Calu3 (cell line): ENCODE measurements at places on chromosomes 16 and 17. TPM values are rescaled to one million over a fixed set of nuclear protein-coding genes. Genes with fewer than 3 reads are reported as not detected.

KRTAP4-5 gene
- not detected in 2 replicates for total RNA-seq

KRT14 gene
- 3.8 and 12.2 TPM in 2 replicates for total RNA-seq

TEX19 gene
- total RNA-seq = not detected in 2 replicates

CD300LB gene
- not detected in 2 replicates for total RNA-seq

SRL gene
- 0.12 TPM in 1 of 2 replicates, not detected in the other for total RNA-seq

CBFB gene
- total RNA-seq = 116 and 131 TPM in 2 replicates

DNA sequence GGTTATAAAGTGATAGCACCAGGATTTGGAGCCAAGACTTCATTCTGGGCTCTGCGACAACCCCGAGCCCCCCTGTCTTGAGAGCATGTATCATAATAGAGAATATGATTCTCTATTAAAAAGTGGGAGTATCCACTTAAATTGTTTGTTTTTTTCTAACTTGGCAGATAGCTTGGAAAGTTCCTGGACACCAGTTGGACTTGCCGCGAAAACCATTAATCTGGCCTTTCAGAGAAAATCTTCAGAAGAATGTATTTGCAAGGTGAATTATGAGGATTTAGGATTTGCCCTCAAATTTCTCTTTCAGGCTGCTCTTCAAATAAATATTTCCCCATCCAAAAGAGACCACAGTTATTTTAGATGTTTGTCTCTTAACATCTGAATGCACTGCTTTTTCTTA, 53.5 kb downstream of the MARCHF10 start:
- no peak for DNase-seq
- peaks cover 25% of the 10 kb centered on the region for H3K27me3 ChIP-seq
- H3K27ac ChIP-seq = no peak overlapping the region
- H3K36me3 ChIP-seq = no peaks in the 10 kb centered on the region

DNA sequence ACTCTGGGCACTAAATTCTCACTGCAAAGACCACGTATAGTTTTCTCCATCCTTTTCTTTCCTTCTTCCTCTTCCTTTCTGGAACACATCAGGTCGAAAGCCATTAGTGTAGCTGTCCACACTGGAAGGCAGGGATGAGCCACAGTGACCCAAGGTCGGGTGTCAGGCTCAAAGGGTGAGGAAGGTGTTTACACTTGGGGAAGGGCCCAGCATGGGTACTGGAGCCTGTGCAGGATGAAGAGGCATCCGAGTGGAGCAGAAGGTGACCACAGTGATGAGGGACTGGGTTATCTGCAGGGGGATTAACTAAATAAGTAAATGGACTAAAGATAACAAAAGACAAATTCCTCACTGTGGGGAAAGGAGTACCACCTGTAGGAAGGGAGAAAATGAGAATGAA, 164.0 kb downstream of the SOX9 start:
- DNase-seq = no peak
- H3K36me3 ChIP-seq = no peaks in the 10 kb centered on the region
- no peaks in the 10 kb centered on the region for H3K4me1 ChIP-seq
- H3K4me3 ChIP-seq = no peak overlapping the region

DNA sequence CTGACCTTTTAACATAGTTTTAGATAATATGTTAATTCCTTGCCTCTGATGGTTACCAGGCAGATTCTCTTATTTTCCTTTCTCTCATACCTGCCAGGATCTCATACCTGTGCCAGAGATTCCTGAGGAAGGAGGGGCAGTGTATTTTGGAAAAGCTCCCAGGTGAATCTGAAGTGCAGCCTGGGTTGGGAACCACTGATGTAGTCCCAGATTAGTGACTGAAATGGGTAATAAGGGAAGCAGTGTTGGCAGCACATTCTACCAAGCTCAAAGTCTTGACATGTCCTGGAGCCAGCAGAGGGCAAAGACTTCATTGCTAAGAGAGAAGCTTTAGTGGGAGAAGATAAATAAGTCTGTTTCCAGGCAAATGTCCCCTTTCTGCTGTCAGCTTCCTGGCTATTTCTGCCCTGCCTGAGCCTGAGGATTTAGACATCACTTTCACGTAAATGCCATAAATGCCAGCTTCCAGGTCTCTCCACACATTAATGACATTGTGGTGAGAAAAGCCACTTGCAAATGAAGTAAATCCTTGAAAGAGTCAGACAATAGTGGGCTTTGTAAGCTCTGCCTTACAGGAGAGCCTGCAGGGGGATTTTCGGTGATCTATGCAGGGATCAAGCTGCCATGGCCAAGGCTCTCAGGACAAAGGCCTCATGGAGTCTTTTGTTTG, 40.9 kb upstream of the C16orf78 start:
- no peak overlapping the region for H3K4me3 ChIP-seq
- no peak overlapping the region for H3K27ac ChIP-seq
- no peaks in the 10 kb centered on the region for H3K36me3 ChIP-seq
- no peaks in the 10 kb centered on the region for H3K4me1 ChIP-seq
- H3K27me3 ChIP-seq = peaks cover 64% of the 10 kb centered on the region
- DNase-seq = no peak

- no peak overlapping the region for H3K27ac ChIP-seq
- peaks cover 22% of the 10 kb centered on the region for H3K27me3 ChIP-seq
- DNase-seq = no peak
- no peak overlapping the region for H3K4me3 ChIP-seq
- no peaks in the 10 kb centered on the region for H3K4me1 ChIP-seq
Observed at GRCh38 chr16:20484726-20485125, 33.4 kb downstream of the ACSM2A start.

DNA sequence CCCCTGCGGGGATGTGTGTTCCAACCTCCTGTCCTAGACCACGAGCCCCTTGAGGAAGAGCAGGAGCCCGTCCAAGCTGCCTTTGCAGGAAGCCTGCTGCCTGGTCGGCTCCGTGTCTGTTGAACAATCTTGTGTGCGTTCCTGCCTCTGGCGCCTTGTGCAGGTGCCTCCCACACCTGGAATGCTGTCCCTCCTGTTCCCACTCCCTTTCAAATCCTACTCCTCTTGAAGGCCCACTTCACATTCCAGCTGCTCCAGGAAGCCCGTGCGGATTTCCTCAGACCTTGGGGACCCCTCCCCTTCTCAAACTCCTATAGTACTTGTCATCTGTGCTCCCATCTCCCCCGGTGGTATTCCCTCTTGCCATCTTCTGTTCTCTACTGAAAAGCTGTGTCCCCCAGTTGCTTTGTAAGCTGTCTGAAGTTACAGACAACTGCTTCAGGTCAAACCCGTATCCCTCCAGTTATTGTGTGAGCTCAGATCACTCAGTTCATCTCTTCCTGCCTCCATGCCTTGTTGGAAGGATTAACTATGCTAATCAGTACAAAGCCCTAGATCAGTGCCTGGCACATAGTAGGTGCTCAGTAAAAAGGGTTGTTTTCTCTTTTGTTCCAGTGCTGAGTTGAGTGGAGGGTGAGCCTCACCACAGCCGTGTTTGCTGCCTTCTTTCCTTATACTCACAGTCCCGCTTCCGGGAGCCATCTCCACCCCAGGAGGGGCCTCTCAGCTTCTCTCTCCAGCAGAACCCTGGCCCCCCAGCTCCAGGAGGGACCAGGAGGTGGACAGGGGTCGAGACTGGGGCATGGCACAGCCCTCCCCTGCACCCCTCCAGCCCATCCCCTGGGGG, 241.8 kb upstream of the CIBAR2 start:
- H3K27me3 ChIP-seq = peaks cover 59% of the 10 kb centered on the region
- DNase-seq = peak; percentile 61
- peaks cover 7% of the 10 kb centered on the region for H3K36me3 ChIP-seq
- H3K4me1 ChIP-seq = peaks cover 21% of the 10 kb centered on the region

GRCh38 chr16:11361701-11362451, 16.6 kb downstream of the RMI2 start:
- peaks cover 52% of the 10 kb centered on the region for H3K4me1 ChIP-seq
- DNase-seq = no peak
- peaks cover 8% of the 10 kb centered on the region for H3K36me3 ChIP-seq
- no peak overlapping the region for H3K4me3 ChIP-seq
- no peak overlapping the region for H3K27ac ChIP-seq
- H3K27me3 ChIP-seq = no peaks in the 10 kb centered on the region

GRCh38 chr17:61835606-61836005, 27.7 kb downstream of the BRIP1 start:
- no peaks in the 10 kb centered on the region for H3K36me3 ChIP-seq
- no peaks in the 10 kb centered on the region for H3K4me1 ChIP-seq
- no peak overlapping the region for H3K27ac ChIP-seq
- H3K4me3 ChIP-seq = no peak overlapping the region

DNA sequence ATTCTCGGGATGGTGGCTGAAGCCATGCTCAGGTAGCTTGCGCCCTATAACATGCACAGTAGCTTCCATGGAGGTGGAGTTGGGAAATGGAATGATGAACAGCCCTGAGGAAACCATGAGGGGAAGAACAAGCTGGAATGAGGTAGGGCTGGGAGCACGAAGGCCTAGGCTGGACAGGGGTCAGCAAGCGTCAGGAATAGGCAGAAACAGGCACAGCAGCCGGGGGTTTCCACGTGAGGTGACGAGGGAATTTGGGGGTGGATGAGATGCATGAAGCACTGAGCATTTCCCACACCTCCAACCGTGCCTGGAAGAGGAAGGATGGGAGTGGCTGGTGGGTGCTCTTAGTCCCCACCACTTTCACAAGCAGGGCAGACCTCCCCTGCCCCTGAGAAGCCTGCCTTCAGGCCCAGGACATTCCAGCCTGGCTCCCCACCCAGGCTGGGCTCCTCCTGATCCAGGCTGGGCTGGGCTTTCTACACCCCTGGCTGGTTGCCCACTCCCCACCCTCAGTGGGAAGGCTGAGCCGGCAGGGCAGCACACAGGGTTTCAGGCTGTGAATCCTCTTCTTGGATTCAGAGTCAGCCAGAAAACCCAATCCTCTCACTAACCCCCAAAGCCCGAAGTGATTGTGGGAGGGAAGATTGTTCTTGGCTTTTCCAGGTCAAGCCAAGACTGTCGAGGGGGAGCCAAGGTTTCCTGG, 21.9 kb downstream of the PLEKHG4 start:
- no peaks in the 10 kb centered on the region for H3K36me3 ChIP-seq
- H3K27ac ChIP-seq = no peak overlapping the region
- H3K4me1 ChIP-seq = peaks cover 5% of the 10 kb centered on the region
- peaks cover 32% of the 10 kb centered on the region for H3K27me3 ChIP-seq
- no peak for DNase-seq

- no peak overlapping the region for H3K4me3 ChIP-seq
- no peak overlapping the region for H3K27ac ChIP-seq
- no peaks in the 10 kb centered on the region for H3K27me3 ChIP-seq
- H3K4me1 ChIP-seq = peaks cover 36% of the 10 kb centered on the region
- no peak for DNase-seq
Observed at GRCh38 chr17:31593806-31594205, 202.3 kb downstream of the RAB11FIP4 start.

DNA sequence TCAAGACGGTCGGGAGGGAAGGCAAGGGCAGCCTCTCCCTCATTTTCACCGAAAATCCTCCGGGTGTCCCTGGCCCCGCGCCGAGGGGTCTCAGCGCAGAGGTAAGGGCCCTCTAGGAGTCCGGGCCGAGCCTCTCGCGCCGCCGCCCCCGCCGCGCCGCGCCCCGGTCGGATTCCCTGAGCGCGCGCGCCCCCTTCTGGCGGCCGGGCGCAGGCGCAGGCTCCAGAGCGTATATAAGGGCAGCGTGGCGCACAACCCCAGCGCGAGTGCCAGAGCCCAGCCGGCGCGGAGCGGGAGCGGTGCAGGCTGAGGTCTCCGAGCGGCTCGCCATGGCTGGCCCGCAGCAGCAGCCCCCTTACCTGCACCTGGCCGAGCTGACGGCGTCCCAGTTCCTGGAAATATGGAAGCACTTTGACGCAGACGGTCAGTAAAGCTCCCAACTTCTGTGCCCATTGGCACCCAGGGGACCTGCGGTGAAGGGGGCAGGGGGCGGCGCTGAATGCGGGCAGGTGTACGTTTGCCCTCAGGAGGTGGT, at the start of gene CALB2:
TSS of gene CALB2 (plus strand) at position 260 of the 535 bp plus-strand sequence. CDS start at position 330, 70 bp downstream.
- H3K36me3 ChIP-seq = peaks cover 38% of the 10 kb centered on the region
- DNase-seq = peak; percentile 91
- no peaks in the 10 kb centered on the region for H3K27me3 ChIP-seq
- H3K4me3 ChIP-seq = peak within 1 kb of the TSS; percentile 82
- H3K4me1 ChIP-seq = peaks cover 41% of the 10 kb centered on the region
- H3K27ac ChIP-seq = peak within 1 kb of the TSS; percentile 69

DNA sequence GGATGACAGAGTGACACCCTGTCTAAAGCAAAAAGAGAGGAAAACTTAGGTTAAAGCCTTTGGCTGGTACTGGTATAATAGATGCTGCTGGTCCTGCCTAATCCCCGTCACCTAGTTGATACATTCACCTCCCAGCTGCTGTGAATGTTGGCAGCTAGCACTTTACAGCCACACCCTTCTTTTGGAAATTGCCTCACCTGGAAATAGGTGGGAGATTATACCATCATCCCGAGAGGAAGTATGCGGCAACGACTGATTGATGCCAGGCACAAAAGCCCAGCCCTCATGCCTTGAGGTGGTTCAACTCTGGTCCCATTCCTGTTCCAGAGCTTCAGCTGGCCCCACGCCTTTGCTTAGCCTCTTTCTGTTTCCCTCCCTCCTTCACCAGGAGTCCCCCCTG, 53.2 kb upstream of the SIAH1 start:
- DNase-seq = no peak
- no peak overlapping the region for H3K4me3 ChIP-seq
- H3K27me3 ChIP-seq = no peaks in the 10 kb centered on the region
- peaks cover 12% of the 10 kb centered on the region for H3K4me1 ChIP-seq

DNA sequence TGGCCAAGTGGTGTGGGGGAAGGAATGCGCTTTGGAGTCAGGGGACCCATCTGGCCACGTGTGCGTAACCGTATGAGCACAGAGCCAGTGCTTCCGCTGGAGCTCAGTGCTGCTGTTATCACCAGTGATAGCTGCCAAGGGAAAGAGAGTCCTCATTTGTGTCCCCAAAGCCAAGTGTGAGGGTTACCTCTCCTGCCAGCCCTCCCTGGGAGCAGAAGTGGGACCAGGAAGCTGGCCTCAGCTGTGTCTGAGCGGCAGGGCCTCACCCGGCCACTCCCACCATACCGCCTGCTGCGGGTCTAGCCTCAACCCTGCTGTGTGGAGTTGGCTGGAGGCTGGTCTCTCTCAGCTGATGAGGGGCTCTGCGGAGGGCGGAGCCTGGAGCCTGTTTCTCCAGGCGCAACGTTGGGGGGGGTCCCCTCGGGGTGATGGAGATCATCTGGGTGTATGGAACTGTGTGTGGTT, 44.5 kb downstream of the MEAK7 start:
- H3K36me3 ChIP-seq = peaks cover 29% of the 10 kb centered on the region
- H3K27ac ChIP-seq = no peak overlapping the region
- no peaks in the 10 kb centered on the region for H3K4me1 ChIP-seq

- no peaks in the 10 kb centered on the region for H3K4me1 ChIP-seq
- no peaks in the 10 kb centered on the region for H3K36me3 ChIP-seq
- peaks cover 71% of the 10 kb centered on the region for H3K27me3 ChIP-seq
- H3K27ac ChIP-seq = no peak overlapping the region
- no peak overlapping the region for H3K4me3 ChIP-seq
- DNase-seq = no peak
Observed at GRCh38 chr16:49023050-49023449, 258.6 kb downstream of the CBLN1 start.

GRCh38 chr17:4229627-4230541, 33.9 kb downstream of the ANKFY1 start:
- no peak for DNase-seq
- no peaks in the 10 kb centered on the region for H3K27me3 ChIP-seq
- no peaks in the 10 kb centered on the region for H3K4me1 ChIP-seq
- no peak overlapping the region for H3K27ac ChIP-seq

GRCh38 chr16:54806378-54806777, 124.3 kb upstream of the IRX5 start:
- H3K27ac ChIP-seq = no peak overlapping the region
- no peak overlapping the region for H3K4me3 ChIP-seq
- H3K4me1 ChIP-seq = no peaks in the 10 kb centered on the region
- H3K27me3 ChIP-seq = no peaks in the 10 kb centered on the region
